ENCODE measurements at places on chromosomes 4 and X.

- no peak for DNase-seq
These were observed 53.9 kb downstream of the HMX1 start for GRCh38 chr4:8817813-8818062.

- DNase-seq = no peak
These were observed at the start of gene AR for GRCh38 chrX:67543818-67544217. TSS of gene AR (plus strand) at chrX:67544021. CDS start at chrX:67545147, 1,126 bp downstream.

DNA sequence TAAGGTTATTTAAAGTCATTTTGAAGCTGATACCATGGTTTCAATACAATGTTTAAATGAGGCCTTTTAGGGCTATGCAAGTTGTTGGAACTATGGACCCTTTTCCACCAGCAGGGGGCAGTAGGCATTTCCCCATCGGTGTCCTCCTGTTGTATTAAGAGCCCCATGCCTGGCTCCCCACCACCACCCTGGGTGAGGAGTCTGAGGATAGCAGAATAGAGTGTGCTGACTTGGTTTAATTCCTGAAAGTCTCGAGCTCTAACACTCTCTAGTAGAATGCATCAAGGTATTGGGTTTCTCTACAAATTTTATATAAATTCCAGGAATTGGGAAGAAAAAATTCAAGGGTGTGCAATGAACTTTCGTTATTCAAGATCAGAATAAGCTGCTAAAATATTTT, 234.8 kb upstream of the JADE1 start:
- DNase-seq = no peak

GRCh38 chr4:169940460-169940859, 85.7 kb downstream of the MFAP3L start:
- no peak for DNase-seq

DNA sequence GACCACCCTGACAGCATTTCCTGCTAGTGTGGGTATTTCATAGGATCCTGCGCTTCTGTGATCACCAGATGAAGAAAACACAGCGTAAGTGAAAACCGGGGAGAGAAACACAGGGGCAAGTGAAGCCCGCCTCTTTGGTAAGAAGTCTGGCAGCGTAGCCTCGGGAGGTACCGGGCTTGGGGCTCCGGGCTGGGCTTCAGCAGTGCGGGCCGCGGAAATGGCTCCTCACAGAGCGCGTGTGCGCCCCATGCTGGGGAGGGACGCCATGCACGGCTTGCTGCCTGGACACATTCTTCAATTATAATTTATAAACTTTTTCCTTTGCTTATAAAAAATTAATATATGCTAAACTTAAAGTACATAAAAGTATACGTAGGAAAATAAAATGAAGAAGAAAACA, 151.5 kb downstream of the AFAP1 start:
- no peak for DNase-seq

- DNase-seq = peak; percentile 27
These were observed 808 bp downstream of the PRDM5 start for GRCh38 chr4:120921456-120922380.

- no peak for DNase-seq
These were observed 149.5 kb downstream of the DHRSX start for GRCh38 chrX:2351321-2351720.

- no peak for DNase-seq
These were observed 67.7 kb upstream of the FAM9A start for GRCh38 chrX:8868906-8869305.

DNA sequence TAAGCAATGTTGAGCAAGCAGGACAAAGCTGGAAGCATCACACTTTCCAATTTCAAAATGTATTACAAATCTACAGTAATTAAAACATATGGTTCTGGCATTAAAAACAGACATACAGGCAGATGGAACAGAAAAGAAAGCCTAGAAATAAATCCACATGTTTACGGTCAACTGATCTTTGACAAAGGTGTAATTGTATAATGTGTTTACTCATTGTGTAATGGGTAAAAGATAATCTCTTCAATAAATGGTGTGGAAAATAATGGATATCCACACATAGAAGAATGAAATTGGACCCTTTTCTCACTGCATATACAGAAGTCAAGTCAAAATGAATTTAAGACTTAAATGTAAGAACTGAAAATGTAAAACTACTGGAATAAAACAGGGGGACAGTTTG, 394.2 kb downstream of the ANKRD50 start:
- DNase-seq = no peak

- DNase-seq = no peak
These were observed 42.1 kb downstream of the RBMX2 start for GRCh38 chrX:130443875-130444274.

- DNase-seq = no peak
These were observed 373.6 kb upstream of the RASGEF1B start for GRCh38 chr4:81845273-81845672.

- DNase-seq = no peak
These were observed 34.6 kb upstream of the TMPRSS11D start for GRCh38 chr4:67918428-67918827.

GRCh38 chr4:77169481-77169880, 12.5 kb downstream of the CCNG2 start:
- DNase-seq = no peak

DNA sequence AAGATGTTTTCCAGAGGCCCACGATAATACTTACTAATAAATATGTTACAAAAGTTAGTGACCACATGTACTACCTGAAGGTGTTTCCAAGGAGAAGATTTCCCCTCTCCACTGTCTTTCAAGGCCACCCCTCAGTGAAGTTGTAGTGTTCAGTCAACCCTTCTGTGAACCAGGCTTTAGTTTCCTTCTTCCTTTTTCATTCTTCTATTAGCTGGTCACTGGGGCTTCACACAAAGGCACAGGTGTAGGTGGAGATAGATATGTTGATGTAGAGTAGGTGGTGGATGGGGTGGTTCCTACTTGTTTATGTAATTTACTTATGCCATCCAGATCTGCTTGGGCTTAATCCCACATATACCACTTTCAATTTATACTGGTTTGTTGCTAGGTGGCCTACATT, 43.3 kb upstream of the ADAM29 start:
- DNase-seq = no peak

DNA sequence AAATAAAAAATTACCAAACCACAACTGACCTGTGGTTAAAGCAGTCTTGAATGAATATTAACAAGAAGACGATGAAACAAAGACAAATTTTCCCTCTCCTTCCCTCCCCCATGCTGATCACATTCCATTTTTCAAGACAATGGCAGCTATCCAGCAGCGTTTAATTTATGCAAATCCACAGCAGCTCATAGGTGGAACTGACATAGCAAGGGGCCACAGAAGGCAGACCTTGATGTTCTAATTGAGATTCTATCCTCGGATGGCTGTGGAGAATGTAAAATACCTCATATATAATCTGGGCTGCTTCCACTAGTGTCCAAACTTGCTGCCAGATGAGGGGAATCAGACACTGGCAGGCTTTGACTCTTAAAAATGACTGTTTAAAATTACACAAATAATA, 211.5 kb downstream of the CHRDL1 start:
- DNase-seq = no peak

GRCh38 chr4:15327311-15328298, 100.2 kb upstream of the C1QTNF7 start:
- no peak for DNase-seq

GRCh38 chrX:52933213-52933612, 25.1 kb downstream of the FAM156A start:
- DNase-seq = no peak

GRCh38 chr4:165403637-165404036, 24.8 kb downstream of the CPE start:
- DNase-seq = no peak

- DNase-seq = no peak
These were observed 622.1 kb downstream of the SPRY1 start for GRCh38 chr4:124018383-124019317.

DNA sequence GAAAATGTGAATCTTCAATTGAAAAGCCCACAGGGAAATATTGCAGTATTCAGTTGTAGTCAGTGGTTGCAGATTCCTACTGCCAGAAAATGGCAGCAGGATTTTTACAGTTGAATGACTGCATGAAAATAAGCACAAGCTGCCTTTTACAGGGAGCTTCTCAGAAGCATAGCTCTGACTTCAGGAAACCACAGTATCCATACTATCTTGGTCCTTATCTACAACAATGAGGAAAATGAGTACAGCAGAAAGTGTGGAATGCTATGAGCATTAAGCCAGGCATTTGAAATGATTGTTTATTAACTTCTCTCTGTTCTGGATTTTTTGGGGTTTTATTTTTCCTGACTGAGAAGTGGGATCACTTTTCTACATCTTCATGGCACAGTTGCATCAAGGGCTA, 34.6 kb upstream of the PRRG1 start:
- DNase-seq = no peak

- no peak for DNase-seq
These were observed 16.0 kb upstream of the GRPEL1 start for GRCh38 chr4:7083597-7084563.

GRCh38 chr4:38572793-38573192, 91.2 kb upstream of the KLF3 start:
- DNase-seq = no peak

DNA sequence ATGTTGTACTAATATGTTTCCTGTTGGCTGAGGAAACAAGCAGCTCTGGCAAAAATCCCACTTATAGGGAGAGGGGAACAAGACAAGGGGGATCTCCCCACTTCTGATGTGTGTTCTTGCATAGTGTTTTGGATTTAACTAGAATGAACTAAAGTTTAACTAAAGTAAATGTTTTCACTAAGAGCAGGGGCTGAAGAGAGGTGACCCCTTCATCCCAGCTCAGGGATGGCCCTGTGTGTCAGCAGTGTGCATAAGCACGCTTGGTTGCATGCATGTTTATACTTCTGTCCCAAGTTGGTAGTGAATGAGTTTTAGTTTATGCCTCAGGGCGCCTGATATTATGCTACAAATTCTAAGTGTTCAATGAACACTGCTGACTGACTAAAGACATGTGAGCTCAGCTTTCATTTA, 169.4 kb downstream of the MGST2 start:
- no peak for DNase-seq

DNA sequence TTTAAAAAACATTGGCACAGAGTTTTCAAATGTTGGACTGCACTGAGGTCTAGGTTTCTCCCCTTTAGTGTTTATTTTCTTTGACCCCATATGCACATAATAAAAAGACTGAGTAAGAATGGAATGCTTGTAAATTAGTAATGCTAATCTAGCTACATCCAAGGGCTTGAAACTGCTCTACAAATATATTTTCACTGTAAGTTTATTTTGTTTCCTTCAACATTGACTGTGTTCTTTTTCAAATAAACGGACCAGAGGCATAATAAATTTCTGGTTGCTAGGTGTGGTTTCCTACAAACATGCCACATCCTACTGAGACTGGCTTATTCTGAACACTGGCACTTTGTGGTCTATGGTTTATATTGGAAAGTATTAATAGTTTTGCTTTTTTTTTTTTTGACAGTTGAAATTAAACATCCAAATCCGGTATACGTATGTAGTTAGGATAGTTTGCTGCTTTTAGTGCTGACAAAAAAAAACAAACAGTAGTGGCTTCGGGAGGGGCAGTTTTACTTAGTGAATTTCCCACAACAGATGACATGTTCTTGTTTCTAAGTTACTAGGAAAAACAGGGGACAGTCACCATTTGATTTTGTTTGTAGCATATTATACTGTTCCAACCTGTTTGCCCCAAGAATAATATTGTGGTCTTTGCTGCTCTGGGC, 13.2 kb downstream of the CA5B start:
- no peak for DNase-seq

GRCh38 chrX:149571770-149572169, 15.5 kb downstream of the MAGEA9B start:
- no peak for DNase-seq

- no peak for DNase-seq
These were observed 551.5 kb upstream of the PITX2 start for GRCh38 chr4:111174331-111174730.

- DNase-seq = no peak
These were observed 688 bp downstream of the UFSP2 start for GRCh38 chr4:185424905-185425646.

- no peak for DNase-seq
These were observed 276.3 kb upstream of the TACR3 start for GRCh38 chr4:103996064-103996463.

- no peak for DNase-seq
These were observed 88.2 kb downstream of the CFAP299 start for GRCh38 chr4:80423553-80424224.

DNA sequence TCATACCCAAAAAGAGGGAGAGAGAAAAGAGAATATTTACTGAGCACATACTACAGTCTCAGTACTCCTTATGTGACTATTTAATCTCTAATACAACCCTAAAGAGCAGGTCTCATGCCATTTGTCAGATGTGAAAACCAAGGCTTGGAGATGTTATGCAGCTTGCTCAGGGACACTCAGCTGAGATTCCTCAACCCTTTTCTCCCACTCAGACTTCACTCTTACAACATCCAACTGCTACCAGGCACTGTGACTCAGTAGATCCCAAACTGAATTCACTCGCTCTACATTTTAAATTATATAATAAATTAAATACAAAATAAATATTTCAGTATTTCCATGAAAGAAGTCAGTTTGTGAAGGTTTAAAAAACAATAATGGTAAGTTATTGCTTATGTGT, 53.7 kb downstream of the TSPAN5 start:
- DNase-seq = no peak

GRCh38 chr4:85779165-85779564, 304.2 kb downstream of the ARHGAP24 start:
- no peak for DNase-seq

GRCh38 chrX:111052478-111052877, 43.5 kb upstream of the PAK3 start:
- DNase-seq = no peak

- DNase-seq = no peak
These were observed 4.8 kb upstream of the DAPP1 start for GRCh38 chr4:99811850-99812249.

GRCh38 chrX:74304016-74304415, at the start of gene ZCCHC13:
TSS of gene ZCCHC13 (plus strand) at chrX:74304180. CDS start at chrX:74304267, 87 bp downstream.
- DNase-seq = no peak

DNA sequence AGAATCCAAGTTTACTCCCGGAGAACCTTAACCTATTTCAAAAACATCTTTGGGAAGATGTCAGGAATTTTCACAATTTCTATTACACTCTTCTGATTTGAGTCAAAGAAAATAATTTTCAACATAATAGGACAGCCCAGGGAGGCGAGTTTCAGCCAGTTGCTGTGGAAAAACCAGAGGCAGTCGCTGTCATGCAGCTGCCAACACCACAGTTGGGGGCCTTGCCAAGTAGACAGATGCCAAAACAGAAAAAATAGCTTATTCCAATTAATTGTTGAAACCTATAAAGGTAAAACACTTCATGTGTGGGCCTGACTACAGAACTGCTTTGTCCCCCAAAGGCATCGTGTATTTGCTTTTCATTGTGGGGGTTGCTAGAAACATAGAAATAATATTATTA, 225.8 kb downstream of the DMD start:
- no peak for DNase-seq

GRCh38 chr4:163755013-163755412, 260.5 kb downstream of the TMA16 start:
- DNase-seq = no peak

GRCh38 chrX:96715481-96715880, 30.8 kb downstream of the DIAPH2 start:
- no peak for DNase-seq

GRCh38 chrX:120839491-120839890, 36.2 kb downstream of the CT47B1 start:
- DNase-seq = no peak
